ENCODE measurements at places on chromosomes 2 and 18.
A peak's percentile ranks its signal among the peaks of the same experiment; 100 is the strongest.

- DNase-seq = no peak
Observed at GRCh38 chr2:215171151-215171550, 32.7 kb upstream of the ABCA12 start.

- DNase-seq = no peak
Observed at GRCh38 chr2:207879536-207879935, 109.8 kb upstream of the FZD5 start.

- DNase-seq = peak; percentile 35
Observed at GRCh38 chr2:196750977-196751631, 48.4 kb downstream of the GTF3C3 start.

DNA sequence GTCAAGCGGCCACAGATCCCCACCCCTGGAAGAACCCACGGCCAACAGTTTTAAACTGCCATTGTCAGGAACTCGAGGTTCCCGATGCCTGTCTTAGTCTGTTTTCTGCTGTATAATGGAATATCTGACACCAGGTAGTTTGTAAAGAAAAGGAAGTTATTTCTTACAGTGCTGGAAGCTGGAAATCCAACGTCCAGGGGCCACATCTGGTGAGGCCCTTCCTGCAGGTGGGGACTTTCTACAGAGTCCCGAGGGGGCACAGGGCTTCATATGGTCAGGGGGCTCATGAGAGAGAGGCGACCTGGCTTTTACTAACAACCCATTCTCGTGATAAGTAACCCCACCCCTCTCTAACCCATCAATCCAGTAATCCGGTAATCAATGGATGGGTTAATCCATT is 501.6 kb upstream of the MYT1L start:
- DNase-seq = no peak

DNA sequence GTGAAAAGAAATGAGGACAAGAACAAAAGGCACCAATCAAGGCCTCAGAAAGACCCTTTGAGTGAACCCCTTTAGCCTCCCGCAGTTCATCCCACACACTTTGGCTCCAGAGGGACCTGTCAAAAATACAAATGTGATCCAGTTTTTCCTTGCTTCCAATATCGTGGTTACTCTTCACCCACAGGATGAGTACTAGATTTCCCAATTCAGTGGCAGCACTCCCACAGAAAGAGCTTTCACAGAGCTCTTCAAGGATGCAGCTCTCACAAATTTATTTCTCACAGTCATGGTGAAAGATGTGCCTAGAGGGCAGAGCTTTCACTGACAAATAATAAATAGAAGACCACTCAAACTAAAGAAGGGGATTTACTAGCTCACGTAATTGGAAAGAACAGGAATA is 3.0 kb upstream of the GFPT1 start:
- DNase-seq = no peak

- no peak for DNase-seq
Observed at GRCh38 chr18:3810296-3810695, 360.3 kb downstream of the TGIF1 start.

DNA sequence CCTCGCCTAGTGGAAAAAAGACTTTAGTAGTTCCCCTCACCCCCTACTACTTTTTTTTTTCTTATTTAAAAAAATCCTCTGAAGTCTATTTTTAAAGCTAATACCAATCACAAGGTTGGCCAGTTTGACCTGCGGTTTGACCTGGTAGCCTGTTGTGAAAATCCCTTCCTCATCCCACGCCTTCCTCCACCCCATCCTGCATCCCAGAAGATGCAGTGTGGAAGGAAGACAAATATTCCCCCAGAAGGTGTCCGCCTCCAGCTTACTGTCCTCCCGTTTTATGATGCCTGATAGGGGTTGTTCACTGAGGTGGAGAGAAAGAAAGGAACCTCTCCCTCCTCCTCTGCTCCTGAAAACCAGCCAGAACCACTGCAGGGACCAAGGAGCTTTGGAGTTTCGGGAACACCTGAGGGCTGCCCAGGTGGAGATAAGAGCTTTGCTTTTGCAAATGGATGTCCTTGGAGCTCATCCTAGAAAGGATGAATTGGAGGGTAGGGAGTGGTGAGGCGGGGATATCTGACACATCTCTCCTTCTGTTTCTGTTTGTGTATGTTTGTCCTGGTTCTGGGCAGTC is 909 bp downstream of the ATP6V1C2 start:
- DNase-seq = no peak

DNA sequence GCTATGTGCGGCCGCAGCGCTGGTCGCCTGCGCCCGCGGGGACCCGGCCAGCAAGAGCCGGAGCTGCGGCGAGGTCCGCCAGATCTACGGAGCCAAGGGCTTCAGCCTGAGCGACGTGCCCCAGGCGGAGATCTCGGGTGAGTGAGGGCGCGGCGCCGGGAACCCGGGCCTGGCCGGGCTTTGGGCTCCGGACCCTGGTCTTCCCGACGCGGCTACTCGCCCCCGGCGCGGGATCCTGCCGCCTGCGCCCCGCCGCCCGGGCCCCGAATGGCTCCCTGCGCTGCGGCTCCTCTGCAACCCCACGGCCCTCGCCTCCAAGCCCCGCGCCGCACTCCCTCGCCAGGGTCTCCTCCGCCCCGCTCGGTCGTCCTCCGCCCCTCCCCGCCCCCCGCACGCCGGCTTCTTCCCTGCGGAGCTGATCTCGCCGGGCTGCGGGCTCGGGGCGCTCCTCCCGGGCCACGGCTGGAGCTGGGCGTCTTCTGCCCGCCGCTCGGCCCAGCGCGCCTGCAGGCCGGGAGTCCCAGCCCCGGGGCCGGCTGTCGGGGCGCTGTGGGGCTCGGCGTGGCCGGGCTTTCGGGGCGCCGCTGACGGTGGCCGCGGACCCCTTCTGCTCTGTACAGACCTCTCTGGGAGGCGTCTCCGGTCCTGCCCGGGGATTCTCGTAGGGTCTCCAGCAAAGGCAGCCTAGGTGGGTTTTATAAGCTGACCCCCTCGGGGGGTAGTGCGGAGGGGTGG is 652 bp downstream of the GPC1 start:
- no peak for DNase-seq

DNA sequence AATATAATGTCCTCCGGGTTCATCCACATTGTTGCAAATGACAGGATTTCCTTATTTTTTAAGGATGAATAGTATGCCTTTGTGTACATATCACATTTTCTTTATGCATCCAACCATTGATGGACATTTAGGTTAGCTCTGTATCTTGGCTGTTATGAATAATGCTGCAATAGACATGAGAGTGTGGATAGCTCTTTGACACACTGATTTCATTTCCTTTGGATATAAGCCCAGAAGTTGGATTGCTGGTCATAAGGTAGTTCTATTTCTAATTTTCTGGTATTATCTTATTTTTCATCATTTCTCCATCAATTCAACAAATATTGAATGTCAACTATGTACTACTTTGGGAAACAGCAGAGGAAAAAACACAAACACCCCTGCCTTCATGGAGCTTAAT is 423.3 kb downstream of the MTX2 start:
- no peak for DNase-seq

DNA sequence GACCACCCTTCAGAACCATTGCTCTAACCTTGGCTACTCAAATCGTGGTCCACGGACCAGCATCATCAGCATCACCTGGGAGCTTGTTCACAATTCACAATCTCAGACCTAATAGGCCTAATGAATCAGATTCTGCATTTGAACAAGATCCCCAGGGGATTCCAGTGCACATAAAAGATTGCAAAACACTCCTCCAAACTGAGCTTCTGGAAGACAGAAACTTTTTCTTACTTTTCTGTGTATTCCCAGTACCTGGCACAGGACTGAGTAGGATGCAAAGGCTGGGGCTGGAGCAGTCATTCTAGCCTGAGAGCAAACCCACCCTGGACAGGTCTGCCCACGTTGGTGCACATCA is 115.1 kb upstream of the COPS8 start:
- DNase-seq = no peak

DNA sequence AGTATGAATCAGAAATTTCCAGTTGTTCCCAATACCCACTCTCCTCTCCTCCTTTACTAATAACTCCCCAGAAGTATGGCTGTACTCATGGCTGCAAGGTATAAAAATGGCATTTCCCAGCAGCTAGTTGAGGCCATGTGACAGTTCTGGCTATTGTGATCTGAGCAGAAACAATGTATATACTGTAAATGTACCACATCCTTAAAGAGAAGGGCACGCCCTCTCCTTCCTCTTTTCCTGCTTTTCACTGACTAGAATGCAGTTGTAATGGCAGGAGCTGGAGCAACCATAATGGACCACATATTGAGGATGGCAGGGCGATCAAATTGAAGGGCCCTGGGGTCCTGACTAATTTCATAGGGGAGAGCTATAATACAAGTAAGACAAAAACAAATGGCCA is 211.2 kb downstream of the TNS1 start:
- DNase-seq = no peak

DNA sequence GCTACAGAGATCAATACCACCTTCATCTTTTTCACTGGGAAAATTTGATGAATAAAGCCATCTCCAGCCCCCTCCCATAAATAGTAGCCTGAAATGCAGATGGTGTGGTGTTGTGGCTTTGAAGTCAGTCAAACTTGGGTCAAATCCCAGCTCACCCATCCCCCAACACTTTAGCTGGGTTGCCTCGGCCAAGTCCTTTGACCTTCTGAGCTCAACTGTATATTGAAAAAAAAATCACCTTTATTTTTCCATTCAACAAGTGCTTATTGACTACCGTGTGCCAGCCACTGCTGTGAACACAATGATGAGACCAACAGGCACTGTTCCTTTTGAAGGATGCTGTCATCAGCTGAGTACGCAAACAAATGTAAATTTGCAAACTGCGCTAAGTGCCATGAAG is 35.1 kb upstream of the NTSR2 start:
- DNase-seq = no peak

DNA sequence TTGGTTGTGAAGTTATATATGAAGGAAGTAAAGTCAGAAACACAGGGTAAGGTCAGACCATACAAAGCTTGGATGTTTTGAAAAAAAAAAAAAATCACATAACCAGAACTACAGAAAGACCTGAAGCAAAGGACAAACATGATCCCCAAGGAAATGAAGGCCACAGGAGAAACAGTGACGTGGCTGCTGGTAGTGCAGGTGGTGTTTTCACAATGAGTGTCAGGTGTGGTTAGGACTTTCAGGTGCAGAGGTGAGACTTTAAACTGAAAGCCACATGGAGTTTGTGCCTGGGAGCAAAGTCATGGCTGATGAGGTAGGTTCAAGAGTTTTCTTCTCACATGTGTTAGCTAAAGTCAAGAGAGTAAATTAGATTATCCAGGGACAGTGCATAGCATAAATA is 270.7 kb downstream of the PIEZO2 start:
- no peak for DNase-seq

DNA sequence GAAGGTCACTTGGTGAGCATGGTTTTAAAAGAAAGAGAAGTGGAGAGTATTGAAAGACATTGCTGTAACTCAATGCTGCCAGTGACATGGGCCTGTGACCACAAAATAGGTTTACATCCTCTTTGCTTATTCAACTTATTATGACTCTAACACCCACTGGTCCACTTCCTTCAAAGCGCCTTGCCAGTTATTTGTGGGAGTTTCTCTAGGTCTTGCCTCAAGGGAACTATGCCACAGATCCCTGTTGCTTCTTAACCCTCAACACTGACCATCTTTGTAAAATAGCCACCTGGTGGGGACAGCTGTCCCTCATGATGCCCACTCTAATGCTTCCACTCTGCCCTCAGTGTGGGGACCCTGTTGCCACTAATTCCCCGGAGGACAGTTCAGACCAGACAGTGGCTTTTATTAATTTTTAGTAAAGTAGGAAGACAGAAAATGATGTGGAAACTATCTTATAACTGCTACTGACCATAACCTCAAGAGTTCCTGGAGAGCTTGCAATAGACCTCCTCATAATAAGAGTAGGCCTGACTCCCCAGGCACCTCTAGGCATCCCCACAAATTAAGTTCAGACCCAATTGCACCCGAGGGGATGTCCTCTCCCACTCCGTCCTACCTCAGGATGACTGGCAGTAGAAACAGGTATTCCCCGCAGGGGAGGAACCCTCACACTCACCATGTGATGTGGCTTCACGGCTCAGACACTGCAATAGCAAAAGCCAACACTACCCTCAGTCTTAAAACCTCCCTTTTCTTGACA is 31.3 kb upstream of the SLC25A52 start:
- no peak for DNase-seq

GRCh38 chr2:238868616-238869292 is 20.9 kb downstream of the TWIST2 start:
- no peak for DNase-seq

DNA sequence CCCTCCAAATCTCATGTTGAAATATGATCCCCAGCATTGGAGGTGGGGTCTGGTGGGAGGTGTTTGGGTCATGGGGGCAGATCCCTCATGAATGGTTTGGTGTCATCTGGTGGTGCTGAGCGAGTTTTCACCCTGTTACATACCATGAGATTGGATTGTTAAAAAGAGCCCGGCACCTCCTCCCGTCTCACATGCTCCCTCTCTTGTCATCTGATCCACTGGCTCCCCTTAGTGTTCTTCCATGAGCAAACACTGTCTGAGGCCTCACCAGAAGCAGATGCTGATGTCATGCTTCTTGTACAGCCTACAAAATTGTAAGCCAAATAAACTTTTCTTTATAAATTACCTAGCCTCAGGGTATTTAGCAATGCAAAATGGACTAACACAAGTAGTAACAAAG is 405.0 kb upstream of the SLC39A10 start:
- DNase-seq = no peak

DNA sequence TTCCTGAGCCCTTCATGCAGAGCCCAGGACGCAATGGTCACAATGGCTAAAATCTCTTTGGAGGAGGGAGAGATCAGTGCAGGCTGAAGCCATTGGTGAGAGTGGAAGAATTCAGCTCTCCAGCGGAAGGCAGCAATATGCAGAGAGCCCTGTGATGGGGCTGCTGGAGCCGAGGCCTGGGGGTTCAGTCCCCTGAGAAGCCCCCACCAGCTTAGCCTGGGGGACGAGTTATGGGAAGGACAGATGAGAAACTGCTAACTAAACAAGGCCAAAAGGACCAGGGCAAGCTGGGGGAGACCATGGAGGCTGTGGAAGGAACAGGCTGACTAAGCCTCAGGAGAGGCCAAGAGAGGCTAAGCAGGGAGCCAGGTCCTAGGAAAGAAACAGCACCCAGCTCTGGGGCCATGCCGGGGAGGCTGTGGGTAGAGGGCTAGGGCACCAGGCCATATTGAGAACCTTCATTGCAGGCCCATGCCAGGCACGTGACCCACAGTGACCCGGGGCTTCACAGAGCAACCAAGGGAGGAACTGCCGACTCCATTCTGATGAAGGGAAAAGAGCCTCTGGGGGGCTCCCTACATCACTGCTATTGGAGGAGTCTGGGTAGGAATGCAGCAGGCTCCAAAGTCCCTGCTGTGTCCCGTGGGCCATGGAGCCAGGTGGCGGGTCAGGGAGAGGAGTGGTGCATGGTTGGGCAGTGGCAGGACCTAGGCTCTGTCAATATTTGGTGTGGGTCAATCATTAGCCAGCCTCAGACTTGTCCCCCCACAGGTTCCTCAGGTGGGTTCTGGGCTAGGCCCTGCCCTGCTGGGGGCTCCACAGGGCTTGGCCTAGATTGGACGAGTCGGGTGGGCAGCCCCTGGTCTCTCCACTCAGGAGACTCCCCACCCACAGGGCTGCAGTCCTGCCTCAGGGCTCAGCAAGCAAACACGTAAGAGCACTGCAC is 19.8 kb downstream of the PROC start:
- no peak for DNase-seq

- DNase-seq = no peak
Observed at GRCh38 chr2:147088871-147089270, 756.0 kb upstream of the ACVR2A start.

GRCh38 chr2:133331436-133331835 is 236.8 kb downstream of the NCKAP5 start:
- no peak for DNase-seq

- no peak for DNase-seq
Observed at GRCh38 chr2:219551441-219552381, 7.9 kb downstream of the TMEM198 start.

GRCh38 chr18:27010784-27011183 is 145.3 kb upstream of the AQP4 start:
- DNase-seq = no peak
